ENCODE measurements at places on chromosomes 2 and 18.
A peak's percentile ranks its signal among the peaks of the same experiment; 100 is the strongest.

DNA sequence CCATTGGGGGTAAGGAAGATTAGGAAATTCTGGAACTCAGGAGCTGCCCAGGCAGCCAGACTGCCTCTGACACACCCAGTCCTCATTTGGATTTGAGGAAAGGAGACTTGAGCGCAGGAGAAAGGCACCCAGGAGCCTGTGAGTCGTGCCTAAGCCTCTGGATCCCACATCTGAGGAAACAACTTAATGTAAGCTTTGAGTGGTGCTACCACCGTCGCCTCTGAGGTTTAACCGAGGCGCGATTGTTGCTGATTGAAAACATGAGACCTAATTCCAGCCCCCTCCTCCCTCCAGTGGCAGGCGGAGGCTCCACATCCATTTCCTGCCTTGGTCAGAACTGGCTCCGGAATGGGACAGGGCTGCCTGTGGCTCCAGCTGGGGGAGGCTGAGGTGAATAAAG, 176.7 kb upstream of the PKDCC start:
- DNase-seq, result no peak

GRCh38 chr2:179936654-179937053, 70.4 kb downstream of the CWC22 start:
- peak; percentile 53 for DNase-seq

- no peak for DNase-seq
Observed at GRCh38 chr18:74950479-74950878, 258.5 kb downstream of the PTGR3 start.

- DNase-seq, result no peak
Observed at GRCh38 chr2:230759481-230760167, 47.0 kb downstream of the CAB39 start.

GRCh38 chr2:144518748-144519596, 947 bp downstream of the ZEB2 start:
- no peak for DNase-seq

GRCh38 chr2:120905298-120905697, 169.6 kb downstream of the GLI2 start:
- DNase-seq, result no peak

DNA sequence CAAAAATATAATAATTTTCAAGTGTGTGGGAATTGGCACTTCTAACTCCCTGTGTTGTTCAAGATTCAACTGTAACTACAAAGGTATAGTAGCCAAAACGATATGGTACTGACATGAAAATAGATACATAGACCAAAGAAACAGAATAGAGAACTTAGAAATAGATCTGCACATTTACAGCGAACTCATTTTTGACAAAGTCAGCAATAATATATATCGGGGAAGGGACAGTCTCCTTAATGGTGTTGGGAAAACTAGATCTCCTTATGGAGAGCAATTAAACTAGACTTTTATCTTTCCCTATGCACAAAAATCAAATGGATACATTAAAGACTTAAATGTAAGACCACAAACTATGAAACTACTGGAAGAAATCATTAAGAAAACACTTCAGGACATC, 1530.6 kb upstream of the SLC39A10 start:
- DNase-seq, result no peak

- DNase-seq, result no peak
Observed at GRCh38 chr2:175111200-175111657, 56.8 kb downstream of the ATF2 start.

DNA sequence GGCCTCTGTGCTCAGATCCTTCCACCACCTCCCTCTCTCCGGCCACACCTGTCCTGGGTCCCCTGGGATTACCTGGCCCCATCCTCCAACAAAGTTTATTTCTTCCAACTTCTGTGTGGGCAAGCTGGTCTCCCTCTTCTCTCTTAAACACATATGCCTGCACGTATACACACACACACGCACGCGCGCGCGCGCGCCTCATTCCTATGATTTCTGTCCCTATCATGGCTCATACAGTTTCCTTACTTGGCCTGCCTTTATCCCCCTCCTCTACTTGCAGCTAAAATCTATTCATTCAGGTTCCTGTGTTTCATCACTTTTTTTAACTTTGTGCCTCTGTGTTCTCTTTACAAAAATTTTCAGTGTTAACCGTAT, 96.4 kb downstream of the LOXHD1 start:
- DNase-seq, result peak; percentile 38

GRCh38 chr2:10537522-10538199, 89.5 kb upstream of the ODC1 start:
- no peak for DNase-seq

DNA sequence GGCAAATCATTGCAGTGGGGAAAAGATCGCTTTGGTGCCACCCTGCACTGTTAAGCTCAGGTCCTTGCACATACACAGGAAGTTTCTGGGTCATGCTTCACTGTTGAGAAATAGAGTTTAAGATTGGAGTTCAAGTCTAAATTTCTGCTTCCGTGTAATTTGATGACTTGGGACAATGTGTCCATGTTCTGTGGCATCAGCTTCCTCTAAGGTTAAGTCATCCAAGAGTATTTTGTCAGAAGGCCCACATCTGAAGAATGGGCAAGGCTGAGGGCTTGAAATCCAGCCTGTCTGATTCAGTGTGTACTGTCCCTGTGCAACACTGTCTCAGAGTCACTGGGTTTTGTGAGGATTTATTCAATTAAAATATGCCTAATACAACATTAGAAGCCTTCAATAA, 880.7 kb downstream of the SUCLG1 start:
- DNase-seq, result no peak

DNA sequence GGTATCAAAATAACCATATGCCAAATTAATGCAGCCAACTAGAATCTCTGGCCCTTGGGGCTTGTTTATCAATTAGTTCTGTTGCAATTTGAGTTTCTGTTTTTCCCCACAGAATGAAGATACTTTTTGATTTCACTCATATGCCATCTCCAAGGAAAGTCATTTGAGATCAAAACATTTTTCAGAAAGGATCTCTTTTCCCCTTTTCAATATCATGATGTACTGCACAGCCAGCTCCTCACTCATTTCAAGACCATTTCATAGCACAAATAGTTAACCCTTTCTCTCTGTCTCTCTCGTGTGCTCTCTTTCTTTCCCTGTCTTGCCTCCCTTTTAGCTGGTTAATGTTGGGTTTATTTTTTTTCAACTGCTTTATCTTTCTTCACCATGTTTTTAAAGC, 387.3 kb downstream of the STK39 start:
- no peak for DNase-seq

DNA sequence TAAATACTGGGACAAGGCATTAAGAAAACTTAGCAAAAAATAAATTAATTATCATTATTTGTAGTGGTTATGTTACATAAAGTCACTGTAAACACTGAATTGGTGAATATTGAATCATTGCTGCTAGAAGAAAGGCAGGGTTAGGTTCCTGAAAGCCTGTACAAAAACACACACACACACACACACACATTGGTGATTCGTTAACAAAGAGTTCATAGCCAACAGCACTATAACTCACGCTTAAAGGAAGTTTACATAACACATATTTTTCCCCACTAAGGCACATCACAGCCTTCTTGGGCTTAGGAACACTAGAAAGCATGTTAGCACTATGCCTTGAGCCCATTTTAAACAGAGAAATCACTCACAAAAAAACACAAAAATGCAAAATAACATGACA, 690.0 kb upstream of the PIK3C3 start:
- DNase-seq, result no peak

- no peak for DNase-seq
Observed at GRCh38 chr2:49801898-49802450, 647.7 kb upstream of the FSHR start.

GRCh38 chr2:217449444-217449843, 553.4 kb downstream of the TNS1 start:
- no peak for DNase-seq

DNA sequence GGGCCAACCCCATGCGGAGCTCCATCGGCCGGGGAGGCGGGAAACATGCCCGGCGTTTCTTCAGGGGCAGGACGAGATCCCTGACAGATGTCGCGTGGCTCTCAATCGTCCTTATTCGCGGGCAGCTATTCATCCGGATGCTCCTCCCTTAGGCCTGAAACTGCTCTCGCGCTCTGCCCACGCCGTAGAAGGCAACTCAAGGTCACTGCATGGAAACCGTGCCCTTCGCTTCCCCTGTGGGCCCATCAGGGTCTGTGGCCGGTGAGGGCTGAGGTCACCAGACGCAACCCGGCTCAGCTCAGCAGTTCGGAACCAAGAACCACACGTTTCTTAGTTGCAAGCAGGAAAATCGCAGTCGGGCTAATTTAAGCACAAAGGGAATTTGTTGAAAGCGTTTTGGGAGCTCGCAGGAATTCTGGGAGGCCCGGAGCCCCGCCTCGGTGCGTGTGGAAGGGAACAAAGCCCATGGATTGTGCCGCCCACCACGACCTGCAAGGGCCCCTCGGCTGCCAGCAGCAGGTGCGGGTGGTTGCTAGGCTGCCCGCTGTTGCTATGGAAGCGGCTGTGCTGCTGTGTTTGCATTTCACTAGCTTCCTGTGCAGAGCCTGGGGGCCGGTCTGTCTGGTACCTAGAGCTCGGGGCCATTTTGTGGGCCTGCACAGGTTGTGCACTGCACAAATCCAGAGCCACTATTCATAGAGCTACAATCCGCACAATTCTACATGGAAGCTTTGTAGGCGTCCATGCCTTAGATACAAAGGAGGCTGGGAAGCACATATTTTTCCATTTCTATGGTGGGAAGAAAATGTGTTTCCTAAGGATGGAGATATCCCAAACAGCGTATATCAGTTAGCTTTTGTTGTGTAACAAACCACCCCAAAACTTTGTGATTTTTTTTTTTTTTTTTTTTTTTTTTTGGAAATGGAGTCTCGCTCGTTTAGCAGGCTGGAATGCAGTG, 6.0 kb upstream of the ALLC start:
- DNase-seq, result peak; percentile 81

DNA sequence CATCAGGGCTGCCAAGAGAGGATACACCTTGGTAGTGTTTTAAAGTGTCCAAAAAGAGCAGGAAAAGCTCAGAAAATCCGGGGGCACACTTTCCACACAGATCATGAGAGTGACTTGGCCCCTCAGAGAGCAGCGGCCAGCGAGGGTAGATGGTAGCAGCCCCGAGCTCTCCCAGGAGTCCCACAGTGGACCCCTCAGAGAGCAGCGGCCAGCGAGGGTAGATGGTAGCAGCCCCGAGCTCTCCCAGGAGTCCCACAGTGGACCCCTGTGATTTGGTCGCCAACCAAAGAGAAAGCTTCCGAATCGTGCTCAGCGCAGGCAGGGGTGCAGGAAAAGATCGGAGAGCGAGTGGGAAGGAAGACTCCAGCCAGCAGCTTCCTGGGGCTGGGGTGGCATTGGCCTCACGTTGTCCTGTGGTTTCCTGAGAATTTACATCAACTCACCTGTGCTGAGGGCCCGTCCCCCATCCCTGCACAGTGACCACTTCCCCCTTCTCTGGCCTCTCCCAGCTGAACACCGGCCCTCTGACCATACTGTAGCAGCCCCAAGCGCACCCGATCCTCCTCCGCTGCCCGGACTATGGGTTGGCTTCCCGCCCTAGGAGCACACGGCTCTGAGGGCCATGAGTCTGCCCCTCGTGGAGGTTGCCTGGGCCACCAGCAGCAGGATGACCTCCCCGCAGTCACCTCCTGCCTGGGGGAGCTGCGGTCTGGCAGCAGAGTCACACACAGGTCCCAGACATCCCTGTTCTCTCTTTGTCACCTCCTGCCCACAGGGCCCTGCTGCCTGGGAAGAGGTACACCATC, 33.7 kb downstream of the MTERF4 start:
- DNase-seq, result no peak

DNA sequence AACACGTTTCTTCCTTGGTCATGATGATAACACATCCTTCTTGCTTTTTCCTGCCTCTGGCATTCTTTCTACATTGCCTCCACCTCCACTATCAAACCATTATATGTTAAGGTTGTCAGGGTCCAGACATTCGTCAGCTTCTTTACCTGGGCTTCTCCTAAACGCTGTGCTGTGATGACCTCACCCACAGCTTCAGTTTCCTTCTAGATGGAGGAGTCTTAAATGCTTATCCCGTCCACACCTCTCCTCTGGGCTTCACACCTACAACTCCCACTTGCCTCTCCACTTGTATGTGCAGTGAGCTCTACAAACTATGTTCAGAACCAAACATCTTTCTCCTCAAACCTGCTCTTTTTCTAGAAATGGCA, 666 bp upstream of the STAT1 start:
- no peak for DNase-seq

GRCh38 chr18:68937029-68937599, 139.2 kb downstream of the CCDC102B start:
- DNase-seq, result no peak

DNA sequence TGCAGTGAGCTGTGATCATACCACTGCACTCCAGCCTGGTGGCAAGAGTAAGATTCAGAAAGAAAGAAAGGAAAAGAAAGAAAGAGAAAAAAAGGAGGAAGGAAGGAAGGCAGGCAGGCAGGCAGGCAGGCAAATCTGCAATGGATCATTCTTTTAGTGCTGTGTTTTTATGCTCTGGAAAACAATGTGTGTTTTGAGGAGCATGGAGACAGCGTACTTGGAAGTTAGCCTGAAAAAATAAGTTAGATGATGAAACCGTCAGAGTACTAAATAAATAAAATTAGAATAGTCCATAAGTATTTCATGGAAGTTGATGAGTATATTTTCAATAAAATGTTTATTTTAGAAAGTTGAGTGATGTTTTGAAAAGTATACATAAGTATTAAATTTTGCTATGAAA, 366.4 kb upstream of the CDH20 start:
- no peak for DNase-seq

GRCh38 chr2:99656994-99657393, 167.2 kb upstream of the REV1 start:
- no peak for DNase-seq

DNA sequence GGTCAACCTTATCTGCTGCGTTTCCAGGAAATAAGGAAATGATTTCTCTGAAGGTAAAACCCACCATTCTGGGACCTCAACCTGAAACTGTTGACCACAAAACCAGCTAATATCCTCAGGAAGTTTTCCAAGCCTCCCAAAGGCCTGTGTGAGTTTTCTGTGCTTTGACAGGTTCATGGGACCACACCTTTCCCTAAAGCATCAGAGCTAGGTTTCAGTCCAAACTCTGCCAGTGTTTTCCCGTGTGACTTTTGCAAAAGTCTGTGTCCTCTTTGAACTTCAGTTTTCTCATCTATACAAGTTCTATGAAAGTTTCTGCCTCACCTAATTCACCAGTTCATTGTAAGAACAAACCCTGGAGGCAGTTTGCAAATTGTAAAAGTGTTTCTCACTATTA, 39.8 kb downstream of the VSNL1 start:
- DNase-seq, result no peak

GRCh38 chr2:103945083-103945482, 908.8 kb upstream of the POU3F3 start:
- DNase-seq, result no peak

GRCh38 chr18:58996131-58996641, 131.5 kb downstream of the ZNF532 start:
- DNase-seq, result no peak

DNA sequence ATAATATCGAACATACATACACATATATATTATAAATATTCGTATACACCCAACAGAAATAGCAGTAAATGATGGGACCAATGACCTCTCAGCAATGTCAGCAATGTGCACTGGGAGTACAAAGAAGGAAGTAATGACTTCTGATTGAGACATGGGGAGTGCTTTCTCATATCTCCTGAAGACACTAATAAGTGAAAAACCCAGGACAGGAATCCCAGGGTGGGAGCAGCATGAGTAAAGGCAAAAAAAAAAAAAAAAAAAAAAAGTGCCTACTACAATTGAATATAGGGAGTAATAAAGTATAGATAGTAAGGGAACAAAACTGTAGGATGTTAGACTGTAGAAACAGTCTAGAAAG, 491.3 kb downstream of the IRS1 start:
- no peak for DNase-seq

GRCh38 chr2:165197346-165197745, 6.5 kb downstream of the SCN3A start:
- DNase-seq, result no peak

GRCh38 chr2:28394331-28394877, 1.7 kb downstream of the FOSL2 start:
- no peak for DNase-seq

- no peak for DNase-seq
Observed at GRCh38 chr2:182921234-182921633, 54.8 kb upstream of the FRZB start.

Data from activated CD8-positive, alpha-beta memory T cell treated with anti-CD3 and anti-CD28 coated beads, Interleukin-2, amount 50 U/mL, for 48 hours (primary cell).